ENCODE measurements at places on chromosomes 6 and 20.

DNA sequence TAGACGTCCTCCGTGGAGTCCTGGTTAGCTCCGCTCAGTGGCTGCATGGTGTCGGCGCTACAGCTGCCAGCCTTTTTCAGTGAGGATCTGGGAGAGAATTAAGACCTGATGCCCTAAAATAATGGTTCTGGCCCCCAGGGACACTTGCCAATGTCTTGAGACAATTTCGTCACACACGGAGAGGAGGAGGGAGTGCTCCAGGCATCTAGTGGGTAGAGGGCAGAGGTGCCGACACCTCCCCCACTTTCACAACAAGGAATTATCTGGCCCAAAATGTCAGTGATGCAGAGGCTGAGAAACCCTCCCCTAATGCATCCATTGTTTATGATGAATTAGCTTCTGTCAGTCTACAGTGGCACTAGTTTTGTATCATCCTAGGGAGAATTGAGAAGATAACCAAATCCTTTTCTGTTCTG is 24.4 kb downstream of the TMEM181 start:
- no peak for DNase-seq

GRCh38 chr6:110147870-110148269 is 31.6 kb downstream of the WASF1 start:
- DNase-seq, result no peak

DNA sequence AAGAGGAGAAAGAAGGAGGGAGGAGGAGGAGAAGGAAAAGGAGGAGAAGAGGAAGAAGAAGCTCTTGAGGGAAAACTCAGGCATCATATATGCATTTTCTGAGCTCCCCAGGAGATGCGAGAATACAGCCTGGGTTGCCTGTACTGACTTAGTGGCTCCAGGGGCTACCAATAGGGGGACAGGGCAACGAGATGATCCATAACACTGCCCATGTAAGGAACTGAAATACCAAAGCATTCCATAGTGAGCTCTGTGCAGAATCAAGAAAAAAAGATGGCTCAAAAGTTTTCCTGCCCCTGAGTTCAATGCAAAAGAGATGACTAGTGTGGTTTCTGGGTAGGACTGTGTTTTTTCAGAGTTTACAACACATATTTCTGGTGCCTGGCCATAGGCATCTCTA is 258.7 kb downstream of the ALDH8A1 start:
- DNase-seq, result no peak

DNA sequence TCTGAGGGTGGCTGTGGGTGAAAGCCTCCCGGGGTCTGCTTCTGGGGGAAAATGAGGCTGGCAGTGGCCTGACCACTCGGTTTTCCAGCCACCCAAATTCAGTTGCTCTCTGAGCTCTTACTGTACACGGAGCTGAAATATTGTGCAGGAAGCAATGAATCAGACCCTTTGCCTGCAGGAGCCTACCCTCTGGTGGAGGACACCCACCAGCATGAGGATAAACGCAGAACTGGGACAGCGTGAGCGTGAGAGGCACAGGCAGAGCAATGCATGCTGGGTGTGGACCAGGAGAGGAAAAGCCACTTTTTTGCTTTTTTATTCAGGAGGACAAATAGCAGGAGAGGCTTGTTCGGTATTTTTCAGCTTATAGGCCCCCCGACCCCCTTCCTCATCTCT is 298.0 kb downstream of the QKI start:
- DNase-seq, result no peak

GRCh38 chr6:329888-330691 is 37.8 kb downstream of the DUSP22 start:
- no peak for DNase-seq

DNA sequence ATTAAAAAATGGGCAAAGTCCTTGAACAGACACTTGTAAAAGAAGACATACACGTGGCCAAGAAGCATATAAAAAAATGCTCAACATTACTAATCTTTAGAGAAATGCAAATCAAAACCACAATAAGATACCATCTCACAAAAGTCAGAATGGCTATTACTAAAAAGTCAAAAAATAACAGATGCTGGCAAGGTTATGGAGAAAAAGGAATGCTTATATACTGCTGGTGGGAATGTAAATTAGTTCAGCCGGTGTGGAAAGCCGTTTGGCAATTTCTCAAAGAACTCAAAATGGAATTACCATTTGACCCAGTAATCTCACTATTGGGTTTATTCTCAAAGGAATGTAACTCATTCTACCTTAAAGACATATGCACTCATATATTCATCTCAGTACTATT is 166.6 kb downstream of the KHDC1L start:
- no peak for DNase-seq

GRCh38 chr6:148550569-148550968 is 196.3 kb upstream of the UST start:
- no peak for DNase-seq

- DNase-seq, result peak; percentile 13
Observed at GRCh38 chr6:40287296-40287850, 299.8 kb downstream of the LRFN2 start.
